ENCODE measurements at places on chromosomes 5 and 9. TPM values are rescaled to one million over a fixed set of nuclear protein-coding genes. Genes with fewer than 3 reads are reported as not detected.

The OLFM1 gene
- total RNA-seq: 10.0 TPM

The CA9 gene
- total RNA-seq: not detected

The MCTP1 gene
- 7.8 TPM for total RNA-seq

GRCh38 chr9:91500509-91501014 is 76.9 kb upstream of the NFIL3 start:
- DNase-seq: no peak

- DNase-seq: no peak
Measured at GRCh38 chr5:145493435-145493834, 341.7 kb downstream of the PRELID2 start.

GRCh38 chr5:36450229-36451014 is 148.7 kb upstream of the RANBP3L start:
- DNase-seq: no peak

- no peak for DNase-seq
Measured at GRCh38 chr5:140101179-140101578, 12.7 kb upstream of the PURA start.

GRCh38 chr5:39440192-39440957 is 15.6 kb upstream of the DAB2 start:
- no peak for DNase-seq

DNA sequence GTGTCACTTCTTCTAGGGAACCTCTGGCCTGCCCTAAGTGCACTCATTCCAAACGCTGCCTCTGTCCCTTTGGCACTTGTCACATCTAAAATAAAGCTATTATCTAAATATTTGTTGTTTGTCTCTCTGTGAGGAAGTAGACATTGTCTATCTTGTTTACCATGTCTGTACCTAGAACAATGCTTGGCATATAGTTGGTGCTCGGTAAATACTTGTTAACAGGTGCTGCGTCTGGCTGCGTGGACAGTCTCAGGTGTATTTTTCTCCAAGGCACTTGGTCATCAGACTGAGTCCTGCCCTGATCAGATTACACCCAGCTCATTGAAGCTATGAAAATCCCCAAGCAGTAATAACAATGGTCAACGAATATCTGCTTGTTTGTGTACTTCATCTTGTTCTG is 174.9 kb upstream of the SMIM23 start:
- no peak for DNase-seq

DNA sequence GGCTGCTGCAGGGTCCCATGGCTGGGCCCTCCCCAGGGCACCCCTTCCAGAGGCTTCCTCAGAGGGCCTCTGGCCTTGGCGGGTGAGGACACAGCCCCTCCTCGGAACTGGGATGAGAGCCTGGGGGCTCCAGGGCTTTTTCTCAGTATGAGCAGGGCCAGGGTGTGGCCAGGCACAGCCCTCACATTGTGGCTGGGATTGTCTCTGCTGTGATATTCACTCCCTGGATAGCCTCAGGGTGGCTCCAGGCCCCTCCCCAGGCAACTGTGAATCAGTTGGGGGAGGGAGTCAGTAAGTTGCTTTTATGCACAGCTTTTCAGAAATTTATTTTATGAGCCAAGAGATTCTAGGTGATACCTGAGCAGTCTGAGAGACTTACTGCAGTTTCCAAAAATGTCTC is 135.7 kb downstream of the CACNA1B start:
- no peak for DNase-seq

GRCh38 chr9:9117866-9118265 is 1318.3 kb upstream of the DMAC1 start:
- no peak for DNase-seq

GRCh38 chr9:129693741-129694140 is 28.3 kb downstream of the PRRX2 start:
- DNase-seq: no peak

DNA sequence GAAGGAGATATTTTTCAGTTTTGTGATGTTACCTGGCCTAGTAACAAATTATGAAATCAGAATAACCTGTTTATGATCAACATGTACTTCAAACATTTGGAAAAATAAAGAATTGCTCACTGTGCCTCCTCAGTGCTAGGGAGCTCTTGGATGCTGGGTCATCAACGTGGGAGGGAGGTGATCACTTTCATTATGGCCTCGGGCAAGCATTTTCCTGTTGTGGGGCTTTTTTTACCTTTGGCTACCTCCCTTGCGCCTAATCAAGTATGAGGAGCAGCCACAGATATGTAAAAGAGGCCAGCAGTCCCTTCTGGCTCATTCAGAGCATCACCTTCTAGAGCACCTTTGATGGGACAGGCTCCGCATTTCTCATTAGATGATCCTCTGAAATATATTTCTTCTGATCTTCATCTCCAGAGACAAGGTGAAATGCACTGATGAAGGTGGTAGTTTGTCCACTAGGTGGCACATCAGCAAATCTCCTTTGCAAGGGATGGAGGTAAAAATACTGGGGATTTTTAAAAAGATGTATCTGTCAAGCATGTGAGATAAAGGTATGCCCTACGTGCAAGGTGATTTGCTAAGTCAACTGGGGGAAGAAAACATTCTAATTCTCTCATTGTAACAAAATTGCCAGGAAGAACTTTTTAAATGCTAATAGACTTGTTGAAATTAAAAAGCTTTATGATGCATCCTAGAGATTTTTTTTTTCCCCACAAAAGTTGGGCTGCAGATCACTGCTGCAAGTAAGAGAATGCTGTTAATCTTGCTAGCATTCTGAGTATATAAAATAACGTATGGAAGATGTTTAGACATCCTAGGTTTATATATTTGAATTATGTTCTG is 218.2 kb downstream of the MAST4 start:
- no peak for DNase-seq

GRCh38 chr9:105226055-105226454 is 18.4 kb upstream of the SLC44A1 start:
- no peak for DNase-seq

- no peak for DNase-seq
Measured at GRCh38 chr5:118314931-118315330, 673.4 kb downstream of the DTWD2 start.

DNA sequence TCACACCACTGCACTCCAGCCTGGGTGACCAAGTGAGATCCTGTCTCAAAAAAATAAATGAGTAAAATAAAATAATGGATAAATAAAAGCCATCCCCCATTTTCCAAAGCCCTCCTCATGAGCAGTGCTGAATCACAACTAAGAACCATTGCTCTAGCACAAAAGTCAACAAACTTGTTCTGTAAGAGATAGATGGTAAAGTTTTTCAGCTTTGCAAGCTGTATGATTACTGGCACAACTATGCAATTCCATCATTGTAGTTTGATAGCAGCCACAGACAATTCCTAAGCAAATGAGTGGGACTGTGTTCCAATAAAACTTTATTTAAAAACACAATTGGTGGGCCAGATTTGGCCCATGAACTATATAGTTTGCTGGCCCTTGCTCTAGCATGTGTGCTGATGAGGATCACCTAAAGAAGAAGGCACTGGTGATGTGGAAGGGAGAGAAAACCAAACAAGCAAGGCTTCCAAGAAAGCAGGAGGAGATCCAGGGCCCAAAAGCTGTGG is 64.6 kb downstream of the NEURL1B start:
- DNase-seq: no peak
